DMS79 treated with DMSO at 0.1 percent for 48 hours (cell line): ENCODE measurements at places on chromosomes 13 and 19.

GRCh38 chr19:646779-647565 is 7.3 kb downstream of the FGF22 start:
- DNase-seq, result no peak

GRCh38 chr13:95540888-95541287 is 11.6 kb upstream of the CLDN10 start:
- no peak for DNase-seq

GRCh38 chr13:110409581-110409992 is 102.5 kb downstream of the COL4A2 start:
- DNase-seq, result no peak

- DNase-seq, result no peak
Measured at GRCh38 chr19:1387684-1388636, 4.3 kb downstream of the NDUFS7 start.

DNA sequence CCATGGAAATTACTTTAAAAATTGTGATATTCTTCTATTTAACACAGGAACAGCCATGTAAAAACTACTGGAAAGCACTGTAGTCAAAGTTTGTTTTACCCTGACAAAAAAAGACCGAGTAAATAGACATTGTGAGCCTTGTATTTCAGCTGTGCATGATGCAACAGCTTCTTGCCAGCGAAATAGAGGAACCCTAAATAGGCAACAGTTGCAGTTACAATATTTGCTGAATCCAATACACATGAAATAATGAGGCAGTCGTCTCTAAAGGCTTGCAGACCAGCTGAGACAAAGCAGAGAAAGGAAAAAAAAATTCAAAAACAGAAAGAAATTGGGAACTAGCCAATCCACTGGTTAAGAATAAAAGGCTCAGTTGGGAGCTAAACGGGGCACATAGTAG is 1001.1 kb downstream of the OLFM4 start:
- no peak for DNase-seq
